IMR-90 (cell line): ENCODE measurements at places on chromosomes 5 and 9.

- DNase-seq = peak; percentile 24
Observed at GRCh38 chr5:129112295-129112694, 17.7 kb downstream of the ISOC1 start.

DNA sequence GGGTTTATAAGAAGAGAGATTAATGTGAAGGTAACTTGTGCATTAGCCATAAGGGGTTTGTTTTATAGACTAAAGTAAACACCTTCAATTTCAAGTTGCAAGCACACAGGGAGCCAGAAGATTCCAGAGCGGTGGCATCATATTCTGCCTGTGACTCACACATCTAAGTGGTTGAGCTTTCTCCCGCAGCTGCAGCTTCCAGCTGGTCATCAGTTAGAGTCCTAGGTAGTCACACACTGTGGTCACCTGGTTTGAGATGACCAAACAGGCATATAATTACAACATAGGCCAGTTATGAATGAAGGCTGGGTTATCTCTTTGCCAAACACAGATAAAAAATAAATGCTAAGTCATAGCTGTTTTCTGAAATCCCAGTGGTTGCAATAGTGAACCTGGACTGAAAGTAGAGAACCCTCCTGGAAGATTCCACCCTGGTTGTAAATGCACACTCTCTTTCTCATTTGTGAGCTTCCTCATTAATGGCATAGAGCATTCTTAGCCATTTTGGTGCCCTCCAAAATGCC lies 171.3 kb downstream of the GDNF start:
- DNase-seq = peak; percentile 100

DNA sequence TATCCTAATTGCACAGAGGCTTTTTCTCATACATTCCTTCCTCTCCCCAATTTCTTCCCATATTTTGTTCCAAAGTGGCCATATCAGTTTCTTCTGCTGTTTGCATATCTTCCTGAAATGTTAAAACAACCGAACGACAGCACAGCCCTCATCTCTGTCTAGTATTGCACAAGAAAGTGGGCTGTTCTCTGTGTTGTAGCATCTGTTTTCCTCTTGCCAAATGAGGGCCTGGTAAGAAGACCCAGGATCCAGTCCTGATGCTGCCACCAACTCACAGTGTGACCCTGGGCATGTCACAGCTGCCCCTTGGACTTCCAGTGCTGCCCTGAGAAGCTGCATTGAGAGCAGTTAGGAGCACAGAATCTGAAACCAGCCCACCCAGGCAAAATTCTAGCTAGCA lies 4.1 kb downstream of the SLC31A2 start:
- peak; percentile 31 for DNase-seq

GRCh38 chr9:115393976-115394775 lies 276.2 kb upstream of the TNC start:
- DNase-seq = no peak

- peak; percentile 62 for DNase-seq
Observed at GRCh38 chr5:37435261-37435660, 56.1 kb downstream of the WDR70 start.

DNA sequence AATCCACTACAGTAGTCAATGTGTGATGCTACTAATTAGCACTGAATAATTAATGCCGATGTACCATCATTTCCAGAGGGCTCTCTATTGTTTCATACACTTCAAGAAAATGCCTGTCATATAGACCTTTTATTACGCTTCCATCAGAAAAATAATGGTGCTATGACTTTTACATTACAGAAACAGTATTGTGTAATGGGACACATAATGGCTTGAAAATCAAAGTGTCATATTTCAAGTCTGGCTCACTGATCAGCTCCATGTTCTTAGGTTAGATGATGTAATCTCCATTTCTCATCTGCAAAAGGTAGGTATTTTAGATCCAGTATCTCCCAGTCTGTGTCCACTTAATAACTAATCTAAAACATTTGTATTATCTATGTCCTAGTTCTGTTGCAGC lies 990.6 kb upstream of the TYRP1 start:
- DNase-seq = no peak
